Activated naive CD4-positive, alpha-beta T cell (primary cell): ENCODE measurements at places on chromosomes 1 and 21.

- no peak for DNase-seq
Measured at GRCh38 chr1:215789981-215790380, 222.9 kb downstream of the KCTD3 start.

DNA sequence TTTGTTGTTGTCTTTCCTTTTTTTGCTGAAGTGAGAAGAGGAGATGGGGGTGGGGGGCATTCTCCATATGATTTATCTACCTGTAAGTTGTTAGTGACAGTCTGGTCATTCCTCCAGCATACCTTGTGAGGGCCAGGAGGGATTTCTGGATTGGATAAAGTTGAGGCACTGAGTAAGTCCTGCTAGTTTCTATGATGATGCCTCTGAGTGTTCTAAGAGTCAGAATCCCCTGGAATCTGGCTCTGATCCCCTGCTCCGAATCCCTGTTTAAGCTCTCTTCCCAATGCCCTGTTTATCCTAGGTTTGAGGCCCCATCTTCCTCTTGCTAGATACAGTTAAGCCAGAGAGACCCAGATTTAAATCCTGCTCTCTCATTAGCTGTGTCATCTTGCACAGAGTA, 83.2 kb upstream of the HOOK1 start:
- DNase-seq = no peak

DNA sequence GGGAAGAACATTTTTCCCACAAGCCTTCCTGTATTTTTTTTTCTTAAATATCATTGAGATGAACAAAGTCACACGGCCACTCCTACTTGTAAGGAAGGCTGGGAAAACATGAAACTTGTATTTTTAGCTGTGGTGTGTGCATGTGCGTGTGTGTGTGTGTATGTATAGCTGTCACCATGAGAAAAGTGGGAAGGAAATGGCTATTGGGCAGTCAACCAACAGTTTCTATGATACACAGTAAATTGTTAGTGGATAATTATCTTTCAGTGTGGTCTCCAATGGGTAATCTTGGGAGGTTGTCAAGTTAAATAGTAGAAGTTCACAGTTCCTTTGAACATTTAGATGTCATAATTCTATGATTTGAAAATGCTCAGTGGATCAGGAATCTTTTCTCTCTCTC, 132.7 kb upstream of the USP24 start:
- DNase-seq = no peak

GRCh38 chr1:207274882-207275281, 46.6 kb upstream of the CD55 start:
- no peak for DNase-seq

- no peak for DNase-seq
Measured at GRCh38 chr1:224170748-224171478, 12.1 kb upstream of the DEGS1 start.

GRCh38 chr21:34924771-34925419, 124.2 kb downstream of the RUNX1 start:
- no peak for DNase-seq
